ENCODE measurements at places on chromosomes 5 and 9.

GRCh38 chr5:168076561-168076991 lies 214.9 kb upstream of the WWC1 start:
- no peak for DNase-seq

DNA sequence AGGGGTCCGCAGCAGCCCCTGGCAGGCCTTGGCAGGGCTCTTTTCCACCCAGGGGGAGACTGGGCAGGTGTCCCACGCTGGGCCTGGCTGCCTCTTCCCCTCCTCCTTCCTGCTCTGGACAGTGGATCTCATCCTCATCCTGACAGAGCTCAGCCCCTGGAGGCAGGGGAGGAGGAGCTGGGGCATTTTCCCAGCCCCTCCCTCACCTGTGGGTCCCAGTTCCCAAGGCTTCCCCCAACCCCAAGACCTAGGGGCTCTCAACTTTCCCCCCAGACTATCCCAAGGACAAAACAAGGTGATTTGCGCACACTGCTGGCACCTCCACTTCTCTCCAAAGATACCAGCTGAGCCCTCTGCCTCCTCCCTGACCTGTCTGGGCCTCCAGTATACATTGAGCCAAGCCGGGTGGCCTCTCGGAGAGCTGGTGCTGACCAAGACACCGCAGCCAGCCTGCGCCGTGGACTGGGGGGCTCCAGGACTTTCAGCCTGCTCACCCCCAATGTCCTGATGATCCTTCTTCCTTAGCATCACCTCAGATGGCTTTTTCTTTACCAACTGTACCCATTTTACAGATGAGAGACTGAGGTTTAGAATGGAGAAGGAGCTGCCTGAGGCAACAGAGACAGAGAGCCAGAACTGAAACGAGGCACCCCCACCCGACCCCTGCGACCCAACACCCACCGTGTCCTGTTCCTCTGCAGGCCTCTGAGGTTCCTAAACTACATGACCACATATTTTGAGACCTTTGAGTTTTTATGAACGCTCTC lies 126.6 kb downstream of the BARX1 start:
- no peak for DNase-seq

GRCh38 chr5:42876375-42876844 lies 64.7 kb upstream of the SELENOP start:
- DNase-seq, result no peak

- no peak for DNase-seq
Measured at GRCh38 chr5:113062869-113063508, 86.4 kb downstream of the DCP2 start.

DNA sequence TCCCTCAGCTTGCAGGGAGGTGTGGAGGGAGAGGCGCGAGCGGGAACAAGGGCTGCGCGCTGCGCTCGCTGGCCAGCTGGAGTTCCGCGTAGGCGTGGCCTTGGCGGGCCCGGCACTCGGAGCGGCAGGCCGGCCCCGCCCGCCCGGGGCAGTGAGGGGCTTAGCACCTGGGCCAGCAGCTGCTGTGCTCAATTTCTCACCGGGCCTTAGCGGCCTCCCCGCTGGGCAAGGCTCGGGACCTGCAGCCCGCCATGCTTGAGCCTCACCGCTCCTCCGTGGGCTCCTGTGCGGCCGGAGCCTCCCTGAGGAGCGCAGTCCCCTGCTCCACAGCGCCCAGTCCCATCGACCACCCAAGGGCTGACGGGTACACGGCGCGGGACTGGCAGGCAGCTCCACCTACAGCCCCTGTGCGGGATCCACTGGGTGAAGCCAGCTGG lies 1516.4 kb downstream of the EFNA5 start:
- DNase-seq, result no peak

DNA sequence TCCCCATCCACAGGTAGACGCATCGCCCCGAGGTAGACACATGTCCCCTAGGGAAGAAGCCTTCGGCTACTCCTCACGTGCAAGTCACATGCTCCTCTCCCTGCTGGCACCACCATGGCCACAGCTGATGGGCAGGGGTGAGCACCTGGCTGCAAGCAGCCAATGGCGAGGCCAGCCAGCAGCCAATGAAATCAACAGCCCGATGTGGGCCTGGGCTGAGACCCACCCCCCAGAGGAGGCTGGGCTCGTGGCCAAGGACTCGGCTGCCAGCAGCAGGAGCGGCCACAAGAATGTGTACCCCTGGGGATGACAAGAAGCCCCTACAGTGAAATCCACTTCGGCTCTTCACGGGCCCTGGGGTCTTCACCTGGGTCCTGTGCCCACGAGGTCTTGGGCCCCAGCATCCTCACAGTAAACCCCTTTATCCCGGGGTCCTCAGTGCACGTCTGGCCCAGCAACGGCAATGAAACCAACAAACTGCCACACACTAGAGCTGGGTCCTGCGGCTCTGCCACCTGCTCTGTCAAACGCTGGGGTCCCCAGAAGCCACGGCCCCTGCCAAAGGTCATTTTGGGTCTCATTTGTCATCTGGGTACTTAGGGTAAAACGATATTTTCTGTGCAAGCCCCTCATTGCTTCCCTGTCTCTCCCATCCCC lies 22.1 kb upstream of the PTGES start:
- DNase-seq, result no peak

GRCh38 chr9:2255128-2255527 lies 240.0 kb downstream of the SMARCA2 start:
- no peak for DNase-seq

- DNase-seq, result no peak
Measured at GRCh38 chr9:122239722-122240121, 11.0 kb upstream of the LHX6 start.

GRCh38 chr5:151118913-151119575 lies 38.2 kb upstream of the TNIP1 start:
- no peak for DNase-seq

GRCh38 chr5:94113087-94113486 lies 371.7 kb upstream of the POU5F2 start:
- no peak for DNase-seq

- no peak for DNase-seq
Measured at GRCh38 chr9:85745203-85745602, 3.4 kb upstream of the AGTPBP1 start.

DNA sequence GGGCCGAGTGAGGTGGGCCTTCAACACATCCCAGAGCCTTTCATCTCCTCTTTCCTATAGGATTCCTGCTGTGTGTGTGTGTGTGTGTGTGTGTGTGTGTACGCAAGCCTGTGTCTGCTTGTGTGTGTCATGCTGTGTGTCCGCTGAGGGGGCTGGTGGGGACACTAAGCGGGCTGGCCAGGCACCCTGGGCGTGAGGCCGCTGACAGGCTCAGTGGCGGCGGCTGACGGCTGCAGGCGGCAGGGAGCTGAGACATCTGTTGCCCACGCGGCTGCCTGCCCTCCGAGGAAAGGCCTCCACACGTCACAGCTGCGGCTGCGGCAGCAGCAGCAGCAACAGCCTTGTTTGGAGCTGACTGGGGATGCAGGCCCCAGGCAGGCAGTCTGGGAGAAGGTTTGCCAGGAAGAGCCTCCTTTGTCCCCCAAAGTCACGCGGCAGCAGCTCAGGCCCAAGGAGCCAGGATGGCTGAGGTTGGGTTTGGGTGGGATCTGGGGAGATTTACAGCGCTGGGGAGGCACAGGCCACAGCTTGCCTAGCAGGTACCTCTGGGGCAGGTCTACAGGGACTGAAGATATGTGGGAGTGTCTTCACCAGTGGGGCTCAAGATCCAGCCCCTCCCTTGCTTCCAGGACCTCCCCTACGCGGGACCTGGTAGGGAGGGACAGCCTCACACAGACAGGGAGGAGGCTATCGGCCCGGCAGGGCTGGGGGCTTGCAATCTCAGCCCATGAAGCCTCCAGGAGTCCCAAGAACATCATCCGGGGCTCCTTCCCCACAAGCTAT lies 1.8 kb downstream of the PDLIM4 start:
- DNase-seq, result no peak

- DNase-seq, result no peak
Measured at GRCh38 chr9:121185178-121185745, 16.4 kb downstream of the RAB14 start.

GRCh38 chr9:114198249-114199040 lies 43.1 kb downstream of the COL27A1 start:
- DNase-seq, result no peak

DNA sequence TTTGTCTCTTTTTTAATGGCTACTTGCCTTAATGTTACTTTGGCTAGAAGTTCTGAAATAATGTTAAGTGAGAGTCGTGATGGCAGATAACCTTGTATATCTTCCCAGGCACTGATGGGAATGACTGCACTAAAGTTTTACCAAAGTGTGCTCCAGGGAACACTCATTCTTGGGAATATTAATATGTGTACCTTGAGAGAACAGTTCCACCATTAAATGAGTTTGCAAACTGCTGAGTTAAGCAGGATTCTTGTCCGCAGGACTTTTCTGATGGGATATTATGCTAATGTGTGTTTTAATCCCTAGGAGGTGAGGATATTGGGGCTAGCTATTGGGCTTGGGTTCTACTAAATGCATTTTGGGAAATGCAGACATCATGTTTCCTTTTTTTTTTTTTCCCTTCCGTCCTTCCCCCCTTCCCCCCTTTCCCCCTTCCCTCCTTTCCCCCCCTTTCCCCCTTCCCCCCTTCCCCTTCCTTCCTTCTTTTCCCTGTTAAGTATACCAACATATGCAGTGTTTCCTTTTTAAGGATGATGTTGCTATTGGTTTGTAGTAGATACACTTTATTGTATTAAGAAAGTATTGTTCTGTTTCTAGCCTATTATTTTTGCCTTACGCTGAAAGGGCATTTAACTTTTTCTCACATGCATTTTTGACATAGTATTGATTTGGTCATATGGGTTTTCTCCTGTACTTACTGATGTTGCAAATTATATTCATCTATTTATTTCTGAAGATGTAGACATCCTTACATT lies 15.5 kb downstream of the ZBTB34 start:
- DNase-seq, result no peak

- DNase-seq, result no peak
Measured at GRCh38 chr5:94690778-94691177, 72.3 kb downstream of the SLF1 start.

GRCh38 chr5:60504342-60504741 lies 195.6 kb downstream of the DEPDC1B start:
- DNase-seq, result no peak

- no peak for DNase-seq
Measured at GRCh38 chr5:88507261-88507660, 238.6 kb upstream of the TMEM161B start.

DNA sequence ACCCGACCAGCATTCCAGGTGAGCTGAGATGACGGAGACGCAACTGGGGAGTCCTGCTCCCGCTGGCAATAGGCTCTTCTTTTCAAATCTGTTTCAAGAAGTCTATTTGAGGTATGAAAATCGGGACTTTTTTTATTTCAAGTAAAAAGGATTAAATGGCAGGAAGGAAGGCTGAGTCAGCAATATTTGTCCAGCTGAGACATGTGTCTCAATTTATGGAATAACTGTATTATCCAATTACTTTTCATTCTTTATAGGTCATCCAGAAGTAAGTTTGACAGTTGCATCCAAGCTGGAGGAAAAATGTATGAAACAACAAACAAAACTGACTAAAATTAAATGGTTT lies 221.1 kb downstream of the NR2F1-AS1 start:
- DNase-seq, result no peak

GRCh38 chr5:158463938-158464337 lies 605.0 kb upstream of the CLINT1 start:
- DNase-seq, result no peak

DNA sequence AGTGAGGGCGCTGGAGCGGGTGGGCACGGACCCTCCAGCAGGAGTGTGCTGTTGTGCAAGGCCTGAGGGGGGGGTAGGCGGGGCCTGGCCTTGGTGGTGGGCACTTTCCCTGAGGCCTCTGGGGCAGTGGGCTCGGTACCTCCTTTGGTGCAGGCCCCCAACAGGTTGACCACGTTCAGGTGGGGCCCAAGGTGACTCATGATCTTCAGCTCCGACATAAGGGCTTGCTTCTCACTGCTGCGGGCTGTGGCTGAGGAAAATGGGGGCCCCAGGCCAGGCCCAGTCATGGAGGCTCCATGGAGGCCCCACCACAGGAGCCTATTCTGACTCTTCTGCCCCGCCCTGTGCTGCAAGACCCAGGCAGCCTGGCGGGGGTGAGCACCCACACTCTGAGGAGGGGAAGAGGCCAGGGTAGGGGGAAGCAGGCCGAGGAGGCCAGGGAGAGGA lies 31.5 kb downstream of the PDGFRB start:
- no peak for DNase-seq
